ENCODE measurements at places on chromosomes 1 and 21.

DNA sequence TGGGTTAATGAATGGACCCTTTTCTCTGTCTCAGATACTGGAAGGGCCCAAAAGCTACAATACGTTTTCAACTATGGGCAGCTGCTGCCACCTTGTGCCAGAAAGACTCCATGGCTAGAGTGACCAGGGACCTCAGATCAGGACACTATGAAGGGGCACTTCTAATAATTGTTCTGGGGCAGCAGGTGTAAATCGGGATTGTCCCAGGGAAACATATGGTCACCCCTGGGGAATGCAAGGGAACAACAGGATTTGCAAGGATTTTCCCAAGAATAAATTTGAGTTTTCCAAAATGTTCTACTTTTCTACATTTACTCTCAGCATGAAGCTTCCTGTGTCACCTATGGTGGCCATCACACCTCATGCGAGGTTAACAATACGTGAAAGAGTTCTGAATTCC lies 12.0 kb upstream of the FCAMR start:
- DNase-seq = no peak

GRCh38 chr1:247212627-247213617 lies 41.1 kb upstream of the ZNF124 start:
- DNase-seq = no peak

DNA sequence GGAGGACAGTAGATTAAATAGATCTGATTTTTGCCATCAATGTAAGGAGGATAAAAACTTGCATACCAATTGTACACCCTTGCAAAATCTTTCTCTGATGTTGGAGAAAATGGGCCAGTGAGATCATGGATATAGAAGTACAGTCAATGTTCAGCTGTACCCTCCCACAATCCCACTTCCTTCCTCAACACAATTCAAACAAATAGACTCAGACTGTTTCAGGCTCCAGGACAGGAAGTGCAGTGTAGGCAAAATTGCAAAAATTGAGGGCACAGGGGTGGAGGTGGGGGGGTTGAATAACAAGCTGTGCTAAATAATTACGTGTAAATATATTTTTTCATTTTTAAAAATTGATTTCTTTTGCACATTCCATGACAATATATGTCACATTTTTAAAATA lies 3.9 kb upstream of the IFI44 start:
- no peak for DNase-seq

DNA sequence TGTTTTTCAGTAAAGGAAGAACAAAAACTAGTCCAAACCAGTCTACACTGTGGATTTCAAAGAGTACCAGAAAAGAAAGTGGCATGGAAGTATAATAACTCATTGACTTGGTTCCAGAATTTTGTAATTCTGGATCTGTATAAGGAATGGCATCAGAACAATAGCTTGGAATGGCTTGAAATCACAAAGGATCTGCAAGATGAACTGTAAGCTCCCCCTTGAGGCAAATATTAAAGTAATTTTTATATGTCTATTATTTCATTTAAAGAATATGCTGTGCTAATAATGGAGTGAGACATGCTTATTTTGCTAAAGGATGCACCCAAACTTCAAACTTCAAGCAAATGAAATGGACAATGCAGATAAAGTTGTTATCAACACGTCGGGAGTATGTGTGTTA lies 21.3 kb downstream of the CHODL start:
- DNase-seq = no peak

- no peak for DNase-seq
Observed at GRCh38 chr1:164662955-164663354, 104.0 kb downstream of the PBX1 start.

- no peak for DNase-seq
Observed at GRCh38 chr1:78096017-78096416, 50.3 kb downstream of the GIPC2 start.

DNA sequence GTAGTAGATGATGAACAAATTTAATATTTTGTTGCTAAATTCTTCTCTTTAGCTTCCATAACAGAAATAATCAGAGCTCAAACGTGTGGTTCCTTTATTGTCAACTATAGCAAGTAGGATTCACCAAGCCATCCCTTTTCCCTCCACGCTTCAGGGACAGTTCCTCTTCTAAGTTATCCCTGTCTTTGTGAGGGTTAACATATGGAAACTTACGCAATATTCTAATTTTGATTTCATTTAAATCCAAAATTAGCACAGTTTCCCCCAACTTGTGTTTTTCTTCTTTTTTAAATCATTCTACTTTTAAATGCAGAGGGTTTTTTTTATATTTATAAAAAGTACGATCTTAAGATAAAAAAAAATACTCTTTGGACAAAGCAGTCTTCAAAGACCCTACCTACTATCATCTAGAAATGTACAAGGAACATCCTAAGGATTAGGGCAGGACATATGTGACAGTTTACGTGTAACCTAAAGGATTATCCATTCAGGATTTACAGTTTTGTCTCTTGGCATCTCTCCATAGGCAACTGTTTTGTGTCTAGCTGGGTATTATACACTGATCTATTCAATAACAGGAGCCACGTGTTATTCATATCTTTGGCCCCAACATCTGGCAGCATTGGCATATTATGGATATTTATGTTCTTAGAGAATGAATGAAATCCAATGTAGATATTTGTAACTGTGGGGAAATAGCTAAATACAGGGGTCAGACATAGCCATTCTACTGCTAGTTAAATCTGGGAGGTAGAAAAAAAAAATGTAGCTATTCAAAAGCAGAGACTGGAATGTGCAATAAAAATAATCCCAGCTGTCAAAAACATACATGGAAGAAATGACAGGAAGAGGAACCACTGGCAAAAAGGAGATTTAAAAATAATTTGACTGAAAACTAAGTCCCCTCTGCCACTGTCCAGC lies 272.9 kb downstream of the NEGR1 start:
- peak; percentile 4 for DNase-seq

GRCh38 chr1:7256526-7256925 lies 471.3 kb downstream of the CAMTA1 start:
- DNase-seq = no peak

DNA sequence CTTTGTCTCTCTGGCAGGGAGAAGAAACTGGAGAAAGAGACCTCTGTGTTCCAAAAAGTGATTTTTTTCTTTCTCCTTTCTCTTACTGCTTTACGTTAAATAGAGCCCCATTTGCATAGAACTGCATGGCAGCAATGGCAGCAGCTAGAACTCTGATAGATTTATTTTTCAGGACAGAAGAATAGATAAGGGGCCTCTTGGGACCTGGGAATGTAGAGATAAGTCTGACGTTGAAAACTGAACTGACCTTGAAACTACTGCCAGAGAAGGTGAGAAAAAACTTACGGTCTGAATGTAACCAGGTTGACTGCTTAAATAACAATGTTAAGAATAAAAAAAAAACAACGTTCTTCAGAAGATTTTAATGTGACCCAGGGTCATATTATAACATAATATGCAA lies 25.4 kb upstream of the B3GALT5 start:
- DNase-seq = no peak
